SJCRH30 (cell line): ENCODE measurements at places on chromosomes 12 and 14.

DNA sequence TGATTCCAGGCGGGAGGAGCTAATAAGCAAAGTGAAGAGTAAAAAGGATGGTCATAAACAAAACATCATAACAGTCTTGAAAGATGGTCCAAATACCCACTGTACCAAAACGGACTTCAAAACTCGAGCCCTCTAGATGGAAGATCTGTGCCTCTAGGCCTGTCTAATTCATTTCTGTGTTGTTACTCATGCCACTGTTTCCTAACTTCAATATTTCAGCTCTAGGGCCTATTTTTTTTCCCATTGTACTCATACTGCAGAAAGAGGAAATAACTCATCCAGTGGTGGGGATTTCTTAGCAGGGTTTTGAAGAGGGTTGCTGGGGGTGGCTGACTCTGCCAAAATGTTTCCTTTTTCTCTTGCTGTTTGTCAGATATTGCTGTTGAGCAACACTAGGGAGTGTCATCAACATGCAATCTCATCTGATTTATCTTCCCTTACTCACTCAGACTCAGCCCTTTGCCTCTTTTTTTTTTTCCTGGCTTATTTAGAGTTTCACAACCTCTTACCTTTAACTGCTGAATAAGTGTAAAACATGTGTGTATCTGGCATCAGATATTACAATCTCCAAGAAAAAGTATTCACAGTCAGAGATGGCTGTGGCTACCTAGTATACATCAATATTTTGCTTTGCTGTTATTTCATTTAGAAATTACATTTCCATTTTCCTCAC lies 189.6 kb downstream of the DUSP6 start:
- DNase-seq: no peak

- no peak for DNase-seq
These were observed 225.4 kb upstream of the KITLG start for GRCh38 chr12:88805692-88806091.

DNA sequence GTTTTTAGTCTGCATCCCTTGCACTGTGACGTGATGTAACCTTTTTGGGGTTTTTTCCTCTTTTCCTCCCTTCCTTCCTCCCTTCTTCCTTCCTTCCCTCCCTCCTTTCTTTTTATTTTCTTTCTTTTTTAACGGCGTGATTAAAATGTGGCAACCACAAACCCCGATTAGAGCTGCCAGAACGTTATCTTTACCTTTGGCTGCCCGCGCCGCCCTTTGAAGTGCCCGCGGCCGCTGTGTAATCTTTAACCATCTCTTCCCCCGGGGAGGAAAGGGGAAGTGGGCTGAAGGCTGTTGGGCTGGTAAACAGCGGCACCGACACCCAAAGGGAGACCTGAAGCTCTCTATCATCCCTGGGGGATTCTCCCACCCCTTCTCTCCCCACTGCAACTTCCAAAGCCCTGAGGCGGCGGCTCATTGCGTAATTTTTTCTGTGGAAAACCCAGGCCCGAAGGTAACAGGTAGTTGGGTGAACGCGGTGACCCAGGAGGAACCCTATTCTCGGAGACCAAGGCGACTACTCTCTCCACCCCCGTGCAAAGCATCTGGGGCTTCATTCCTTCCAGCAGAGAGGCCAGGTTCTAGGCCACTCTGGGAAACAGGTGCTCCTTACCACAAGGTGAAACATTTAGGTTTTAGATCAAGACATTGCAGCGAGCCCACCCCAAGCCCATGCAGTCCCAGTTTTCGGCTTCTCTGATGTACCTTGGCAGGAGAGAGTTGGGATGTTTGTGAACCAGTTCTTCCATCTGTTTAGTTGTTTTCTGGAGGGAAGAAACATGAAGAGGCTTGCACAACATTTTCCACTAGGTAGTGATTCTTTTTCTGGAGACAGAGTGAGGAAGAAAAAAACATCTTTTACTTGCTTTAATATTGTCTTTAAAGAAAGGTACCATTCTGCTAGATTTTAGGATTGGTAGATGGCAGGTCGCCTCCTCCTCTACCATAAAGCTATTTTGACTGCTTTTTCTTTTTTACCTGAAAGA lies 1.5 kb downstream of the LGR5 start:
- no peak for DNase-seq

GRCh38 chr14:25132732-25133422 lies 82.9 kb upstream of the STXBP6 start:
- peak; percentile 81 for DNase-seq

GRCh38 chr14:102320033-102320660 lies 601 bp downstream of the ZNF839 start:
- DNase-seq: peak; percentile 47

GRCh38 chr14:56461276-56462275 lies 118.0 kb upstream of the TMEM260 start:
- DNase-seq: no peak

DNA sequence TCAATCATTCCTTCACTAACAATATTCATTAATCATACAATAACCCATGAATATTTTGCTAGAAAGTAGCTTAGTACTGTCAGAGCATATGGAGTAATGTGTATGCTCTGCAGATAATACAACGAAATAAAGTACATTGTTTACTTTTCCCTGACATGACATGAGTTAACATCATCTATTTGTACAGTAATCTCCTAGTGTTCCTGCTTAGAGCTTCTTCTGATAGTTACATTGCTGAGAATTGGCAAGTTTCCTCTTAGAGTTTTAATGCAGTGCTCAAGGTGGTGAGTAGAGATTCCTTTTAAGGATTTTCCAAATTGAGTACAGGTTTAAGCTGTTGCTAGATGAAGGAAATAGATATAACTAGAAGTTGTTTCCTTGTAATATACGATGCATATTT lies 164.5 kb upstream of the NPAS3 start:
- DNase-seq: no peak

- no peak for DNase-seq
These were observed 72.5 kb upstream of the FERMT2 start for GRCh38 chr14:53023325-53023724.

- DNase-seq: no peak
These were observed 54.4 kb upstream of the BMP4 start for GRCh38 chr14:54010981-54011380.

GRCh38 chr14:88985654-88986053 lies 161.2 kb downstream of the TTC8 start:
- no peak for DNase-seq

DNA sequence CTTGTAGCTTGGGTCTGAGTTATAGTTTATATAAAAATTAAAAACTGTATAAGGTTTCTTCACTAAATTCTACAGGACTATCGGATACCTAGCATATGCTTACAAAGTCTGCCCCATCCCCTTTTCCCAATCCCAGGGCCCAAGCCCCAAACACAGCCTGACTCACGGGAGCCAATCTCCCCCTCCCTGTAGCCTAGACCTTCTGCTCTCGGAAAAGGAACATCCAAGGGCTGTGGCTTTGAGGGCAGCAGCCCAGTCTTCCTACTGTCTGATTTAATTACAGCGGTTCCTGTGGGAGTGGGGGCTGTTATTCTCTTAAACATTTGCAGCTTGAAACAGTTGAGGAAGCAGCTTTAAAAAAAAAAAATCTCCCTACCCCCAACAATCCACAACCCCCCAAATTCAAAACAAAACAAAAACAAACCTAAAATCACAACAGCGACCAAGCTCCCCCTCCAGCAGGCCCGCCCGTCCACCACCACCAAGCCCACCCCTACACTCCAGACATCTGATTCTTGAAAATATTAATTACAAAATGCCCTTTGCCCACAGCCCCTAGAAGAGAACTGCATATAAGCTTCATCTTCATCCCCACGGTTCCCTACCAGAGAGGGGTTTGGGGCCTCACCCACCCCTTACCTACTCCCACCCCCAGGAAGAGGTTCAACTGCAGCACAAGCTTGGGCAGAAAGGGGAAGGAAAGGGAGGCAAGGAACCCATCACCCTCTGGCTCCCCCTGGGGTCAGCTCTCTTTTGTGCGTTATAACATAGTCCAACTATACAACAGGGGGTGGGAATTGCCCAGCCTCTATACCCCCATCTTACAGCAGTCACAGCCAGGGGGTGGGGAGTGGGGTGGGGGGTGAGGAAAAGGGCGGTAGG lies 1.1 kb upstream of the PRKAG1 start:
- peak; percentile 63 for DNase-seq

DNA sequence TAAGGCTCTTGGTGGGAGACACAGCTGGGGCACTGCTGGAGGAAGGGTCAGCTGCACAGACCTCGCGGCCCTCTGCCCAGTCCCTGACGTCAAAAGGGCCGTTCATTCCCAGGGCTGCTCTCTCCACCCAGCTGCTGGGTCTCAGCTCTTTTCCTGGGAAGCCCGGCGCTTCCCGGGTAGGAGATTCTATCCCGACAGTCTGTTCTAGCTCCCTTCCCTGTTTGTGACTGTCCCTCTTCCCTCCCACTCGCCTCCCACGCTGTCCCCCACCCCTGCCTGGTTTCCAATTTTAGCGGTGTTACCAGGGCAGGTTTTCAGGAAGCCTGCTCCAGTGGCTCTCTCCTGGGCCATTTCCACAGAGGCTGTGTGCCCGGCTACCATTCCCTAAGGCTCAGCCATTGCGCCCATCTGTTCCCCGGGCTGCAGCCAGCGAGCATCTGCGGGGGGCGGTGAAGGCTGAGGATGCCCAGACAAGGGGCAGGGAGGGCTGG lies 186.6 kb downstream of the CACNA1C start:
- no peak for DNase-seq

GRCh38 chr12:4645023-4645422 lies 3.8 kb downstream of the AKAP3 start:
- DNase-seq: no peak

DNA sequence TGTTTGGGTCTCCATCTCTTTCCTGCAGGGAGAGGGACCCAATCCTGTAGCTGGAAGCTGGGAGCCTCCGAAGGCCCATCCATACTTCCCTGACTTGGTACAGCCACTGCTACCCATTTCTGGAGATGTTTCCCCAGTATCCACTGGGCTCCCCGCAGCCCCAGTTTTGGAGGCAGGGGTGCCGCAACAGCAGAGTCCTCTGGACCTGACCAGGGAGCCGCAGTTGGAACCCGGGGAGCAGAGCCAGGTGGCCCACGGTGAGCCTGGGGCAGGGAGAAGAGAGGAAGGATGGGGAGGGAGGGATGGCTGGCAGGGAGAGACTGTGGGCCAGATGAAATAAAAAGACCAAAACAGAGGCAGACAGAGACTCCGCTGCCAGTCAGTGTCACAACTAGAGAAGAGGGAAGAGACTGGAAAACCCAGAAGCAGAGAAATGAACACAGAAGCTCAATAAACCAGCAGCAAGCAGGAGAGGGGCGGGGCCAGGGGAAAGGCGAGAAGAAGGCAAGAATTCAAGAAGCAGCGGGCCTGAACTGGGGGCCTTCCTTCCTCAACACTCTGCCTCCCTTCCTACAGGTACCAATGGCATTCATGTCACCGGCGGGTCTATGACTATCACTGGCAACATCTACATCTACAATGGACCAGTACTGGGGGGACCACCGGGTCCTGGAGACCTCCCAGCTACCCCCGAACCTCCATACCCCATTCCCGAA lies 6.3 kb downstream of the LTBR start:
- no peak for DNase-seq

- no peak for DNase-seq
These were observed 59.4 kb upstream of the FICD start for GRCh38 chr12:108455706-108456105.

DNA sequence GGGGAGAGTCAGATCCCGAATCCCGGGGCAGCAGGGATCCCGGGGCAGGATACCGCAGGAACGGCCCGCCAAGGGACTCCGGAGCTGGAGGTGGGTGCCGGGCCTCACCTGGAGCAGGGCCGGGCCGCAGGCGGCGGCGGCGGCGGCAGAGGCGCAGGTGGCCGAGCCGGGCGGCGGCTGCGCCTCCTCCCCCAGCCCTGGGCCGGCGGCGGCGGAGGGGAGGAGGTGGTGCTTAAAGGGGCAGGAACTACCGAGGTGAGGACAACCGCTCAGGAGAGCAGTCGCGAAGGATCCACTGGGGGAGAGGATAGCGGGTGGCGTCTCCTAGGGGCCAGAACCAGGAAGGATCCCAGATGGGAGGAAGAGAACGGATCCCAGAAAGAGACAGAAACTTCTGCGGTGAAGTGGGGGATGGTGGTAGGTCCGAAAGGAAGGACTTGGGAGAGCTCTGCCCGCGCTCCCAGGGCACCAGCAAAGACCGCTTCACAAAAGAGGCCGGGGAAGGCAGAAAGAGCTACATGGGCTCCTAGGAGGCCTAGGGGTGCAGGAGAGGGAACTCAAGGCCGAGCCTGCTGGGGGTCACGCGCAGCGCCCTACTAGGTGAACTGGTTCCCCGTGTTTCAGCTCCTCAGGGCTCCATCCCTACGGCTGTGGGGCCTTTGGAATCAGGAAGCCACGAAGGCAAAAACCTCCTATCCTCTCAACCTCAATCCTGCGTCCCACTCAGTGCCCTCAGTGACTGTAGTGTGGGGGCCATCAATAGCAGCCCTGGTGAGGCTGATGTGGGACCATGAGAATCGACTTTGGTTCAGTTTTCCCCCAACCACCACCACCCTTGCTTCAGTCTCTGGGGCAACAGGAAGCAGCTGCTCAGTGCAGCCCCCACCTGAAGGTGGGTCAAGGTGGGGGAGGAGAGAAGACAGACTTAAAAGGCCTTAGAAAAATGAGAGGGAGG lies 5.0 kb upstream of the BAZ2A start:
- DNase-seq: peak; percentile 76

DNA sequence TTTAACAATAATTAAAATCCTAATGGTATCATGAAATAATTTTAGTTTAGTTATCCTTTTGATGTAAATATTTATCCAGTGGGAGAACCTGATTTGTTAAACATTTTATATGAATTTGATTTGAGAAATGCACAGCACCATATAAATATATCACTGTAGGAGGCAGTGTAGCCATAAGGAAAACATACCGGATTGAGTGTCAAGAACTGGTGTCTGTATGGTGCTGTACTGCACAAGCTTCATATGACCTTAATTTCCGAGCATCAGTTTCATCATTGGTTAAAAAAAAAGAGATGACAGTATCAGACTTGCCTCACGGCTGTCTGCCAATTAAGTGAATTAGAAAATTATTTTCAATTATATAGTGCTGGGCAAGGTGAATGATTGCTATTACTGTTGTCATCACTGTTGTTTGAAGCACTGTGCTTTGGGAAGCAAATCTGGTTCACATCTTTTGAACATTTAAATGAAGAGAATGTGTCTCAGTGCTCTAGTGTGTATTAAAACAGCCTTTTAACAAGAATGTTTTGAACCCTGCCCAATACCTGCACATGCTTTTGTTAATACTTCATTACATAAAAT lies 72.1 kb downstream of the TMTC2 start:
- DNase-seq: no peak
